AG08396 (cell line): ENCODE measurements at places on chromosomes 11 and 22.

DNA sequence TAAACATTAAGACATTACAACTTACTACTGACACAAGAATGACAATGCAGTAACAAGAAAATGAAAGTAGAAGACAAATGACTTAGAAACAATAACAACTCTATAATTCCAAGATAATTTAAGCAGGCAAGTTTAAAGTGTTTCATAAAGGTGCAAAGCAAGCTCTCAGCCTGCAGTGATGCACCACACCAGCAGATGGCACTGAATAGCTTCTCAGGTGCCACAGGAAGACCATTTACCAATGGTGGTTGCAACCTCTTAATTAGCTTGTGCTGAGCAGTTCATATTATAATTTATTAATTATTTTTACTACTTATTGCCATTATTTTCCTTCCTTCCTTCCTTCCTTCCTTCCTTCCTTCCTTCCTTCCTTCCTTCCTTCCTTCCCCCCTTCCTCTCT is 60.6 kb downstream of the NXPE2 start:
- DNase-seq, result peak; percentile 11

GRCh38 chr11:108685419-108686130 is 20.7 kb downstream of the DDX10 start:
- no peak for DNase-seq

GRCh38 chr22:24494528-24495364 is at the start of gene UPB1:
Gene UPB1 (plus strand): TSS chr22:24495332. CDS start chr22:24495404, 72 bp downstream.
- no peak for DNase-seq

DNA sequence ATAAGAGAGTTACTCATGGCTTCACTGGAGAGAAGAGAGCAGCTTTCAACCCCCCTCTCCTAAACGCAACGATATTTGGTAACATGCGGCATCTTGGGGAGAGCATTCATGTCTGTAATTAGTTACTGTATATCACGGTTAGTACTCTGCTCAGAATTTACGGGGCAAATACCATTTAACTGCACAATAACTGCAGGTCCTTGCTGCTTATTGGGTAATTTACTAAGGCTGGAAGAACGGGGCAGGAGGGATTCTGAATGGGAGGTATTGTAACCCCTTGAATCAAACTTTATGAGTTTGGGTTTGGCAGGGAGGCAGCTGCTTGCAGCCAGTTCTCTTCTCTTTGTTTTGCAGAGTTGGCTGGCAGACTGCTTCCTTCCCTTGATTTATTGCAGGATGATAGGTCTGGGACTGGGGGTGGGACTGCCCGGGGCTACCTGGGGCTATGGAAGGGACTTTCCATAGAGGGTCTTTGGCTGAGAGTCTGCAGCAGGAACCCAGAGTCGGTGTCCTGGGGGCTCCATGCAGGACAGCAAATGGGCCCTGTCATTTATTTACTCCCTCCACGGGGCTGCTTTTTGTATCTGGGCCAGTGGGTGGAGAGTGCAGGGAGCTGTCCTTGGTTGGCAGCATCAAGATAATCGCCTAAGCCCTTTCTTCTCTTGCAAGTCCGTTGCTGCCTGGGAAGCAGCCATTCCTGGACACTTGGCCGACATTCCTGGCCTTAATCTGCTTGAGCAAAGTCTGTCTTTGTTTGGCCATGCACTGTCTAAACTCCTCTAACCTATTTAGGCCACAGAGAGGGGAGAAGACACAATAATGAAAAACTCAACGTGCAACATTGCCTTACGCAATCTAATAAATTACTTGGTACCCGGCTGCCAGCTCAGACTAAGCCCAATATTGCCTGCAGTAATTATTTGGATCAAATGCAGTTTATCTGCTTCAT is 188.9 kb downstream of the ST3GAL4 start:
- DNase-seq, result peak; percentile 70

DNA sequence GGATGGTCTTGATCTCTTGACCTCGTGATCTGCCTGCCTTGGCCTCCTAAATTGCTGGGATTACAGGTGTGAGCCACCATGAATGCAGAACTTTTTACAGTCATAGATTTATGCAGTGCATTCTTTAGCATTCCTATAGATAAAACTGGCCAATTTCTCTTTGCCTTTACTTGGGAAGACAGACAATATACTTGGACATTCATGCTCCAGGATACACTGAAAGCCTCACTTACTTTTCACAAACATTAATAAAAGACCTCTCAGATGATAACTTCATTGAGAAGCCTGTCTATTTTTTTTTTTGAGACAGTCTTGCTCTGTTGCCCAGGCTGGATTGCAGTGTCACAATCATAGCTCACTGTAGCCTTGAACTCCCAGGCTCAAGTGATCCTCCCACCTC is 12.3 kb upstream of the CLTCL1 start:
- DNase-seq, result no peak

DNA sequence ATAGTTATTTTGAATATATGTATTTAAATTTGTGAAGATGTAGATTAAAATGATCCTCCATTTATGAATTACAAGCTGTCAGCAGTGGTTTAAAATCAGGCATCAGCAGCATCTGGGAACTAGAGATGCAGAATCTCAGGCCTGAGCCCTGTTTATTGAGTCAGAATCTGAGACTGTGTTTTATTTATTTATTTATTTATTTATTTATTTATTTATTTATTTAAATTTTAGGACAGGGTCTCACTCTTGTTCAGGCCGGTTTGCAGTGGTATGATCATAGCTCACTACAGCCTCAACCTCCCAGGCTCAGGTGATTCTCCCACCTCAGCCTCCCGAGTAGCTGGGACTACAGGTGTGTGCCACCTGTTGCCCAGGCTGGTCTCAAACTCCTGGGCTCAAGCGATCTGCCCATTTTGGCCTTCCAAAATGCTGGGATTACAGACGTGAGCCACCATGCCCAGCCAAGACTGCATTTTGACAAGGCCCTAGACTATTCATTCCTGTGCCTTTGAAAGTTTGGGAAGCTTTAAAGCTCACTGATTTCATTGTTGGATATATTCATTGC is 70.7 kb downstream of the PPP6R3 start:
- no peak for DNase-seq

DNA sequence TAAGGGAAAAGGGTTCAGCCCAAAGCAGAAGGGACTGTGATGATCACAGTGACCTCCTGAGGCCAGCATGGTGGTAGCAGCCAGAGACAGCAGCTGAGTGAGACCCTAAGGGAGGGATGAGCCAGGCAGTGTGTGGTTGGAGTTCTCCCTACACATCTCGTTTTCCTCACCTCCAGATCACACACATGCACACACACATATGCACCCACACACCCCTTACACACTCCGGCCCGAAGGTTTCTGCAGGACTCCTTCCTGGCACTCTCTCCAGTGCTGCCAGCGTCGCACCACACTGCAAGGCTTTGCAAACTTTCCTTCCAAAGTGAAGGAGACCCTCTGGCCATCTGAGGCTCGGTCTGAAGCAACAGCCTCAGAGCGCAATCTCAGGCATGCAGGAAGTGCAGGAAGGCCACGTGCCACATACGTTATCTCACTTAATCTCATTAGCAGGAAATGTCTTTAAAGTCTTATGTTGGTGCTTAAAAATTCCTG is 26.9 kb upstream of the TP53I11 start:
- no peak for DNase-seq

GRCh38 chr11:86896441-86896841 is 58.8 kb downstream of the FZD4 start:
- peak; percentile 57 for DNase-seq

GRCh38 chr11:69661413-69661715 is 13.8 kb downstream of the LTO1 start:
- no peak for DNase-seq

DNA sequence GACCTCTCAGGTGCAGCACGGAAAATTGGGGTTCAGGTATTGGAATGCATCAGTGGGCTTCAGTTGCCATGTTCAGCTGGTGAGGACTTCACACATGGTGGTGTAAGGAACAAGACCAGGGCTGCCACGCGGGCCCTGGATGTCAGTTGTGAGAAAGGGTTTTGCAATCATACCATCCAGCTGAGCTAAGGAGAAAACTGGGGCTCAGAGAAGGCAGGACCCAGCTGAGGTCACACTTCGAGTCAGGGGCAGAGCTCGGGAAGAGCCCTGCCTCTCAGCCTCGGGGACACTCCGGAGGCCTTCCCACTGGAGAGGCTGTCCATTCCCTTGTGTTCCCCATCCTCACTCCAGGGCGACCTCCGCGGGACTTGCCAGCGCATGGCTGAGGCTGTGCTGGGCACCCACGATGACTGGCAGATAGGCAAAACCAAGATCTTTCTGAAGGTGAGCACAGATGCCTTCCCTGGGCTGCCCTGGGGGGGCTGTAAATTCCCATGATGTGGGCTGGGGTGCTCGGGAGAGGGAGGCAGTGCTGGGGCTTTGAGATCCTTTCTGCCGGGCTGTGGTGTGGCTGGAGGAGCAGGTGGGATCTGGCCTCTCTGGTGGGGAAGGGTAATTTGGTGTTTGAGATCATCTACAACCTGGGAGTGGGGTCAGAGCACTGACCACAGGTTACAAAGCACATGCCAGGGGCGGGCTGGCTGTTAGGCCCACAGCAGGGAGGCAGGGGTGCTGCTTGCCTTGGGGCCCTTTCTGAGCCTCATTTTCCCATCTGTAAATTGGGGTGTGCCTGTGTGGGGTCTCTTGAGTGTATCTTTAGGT is 47.2 kb downstream of the MYO7A start:
- DNase-seq, result no peak

- no peak for DNase-seq
Measured at GRCh38 chr11:123698546-123699127, 42.8 kb downstream of the ZNF202 start.

DNA sequence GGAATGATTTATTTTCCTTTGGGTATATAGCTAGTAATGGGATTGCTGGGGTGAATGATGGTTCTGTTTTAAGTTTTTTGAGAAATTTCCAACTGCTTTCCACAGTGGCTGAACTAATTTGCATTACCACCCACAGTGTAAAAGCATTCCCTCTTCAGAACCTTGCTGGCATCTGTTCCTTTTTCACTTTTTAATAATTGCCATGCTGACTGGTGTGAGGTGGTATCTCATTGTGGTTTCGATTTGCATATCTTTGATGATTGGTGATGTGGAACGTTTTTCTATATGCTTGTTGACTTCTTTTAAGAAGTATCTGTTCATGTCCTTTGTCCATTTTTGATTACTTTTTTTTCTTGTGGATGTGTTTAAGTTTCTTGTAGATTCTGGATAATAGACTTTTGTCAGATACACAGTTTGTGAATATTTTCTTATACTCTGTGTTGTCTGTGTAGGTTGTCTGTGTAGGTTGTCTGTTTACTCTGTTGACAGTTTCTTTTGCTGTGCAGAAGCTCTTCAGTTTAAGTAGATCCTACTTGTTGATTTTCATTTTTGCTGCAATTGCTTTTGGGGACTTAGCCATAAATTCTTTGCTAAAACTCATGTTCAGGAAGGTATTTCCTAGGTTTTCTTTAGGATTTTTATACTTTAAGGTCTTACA is 291.8 kb upstream of the DDI1 start:
- DNase-seq, result no peak

DNA sequence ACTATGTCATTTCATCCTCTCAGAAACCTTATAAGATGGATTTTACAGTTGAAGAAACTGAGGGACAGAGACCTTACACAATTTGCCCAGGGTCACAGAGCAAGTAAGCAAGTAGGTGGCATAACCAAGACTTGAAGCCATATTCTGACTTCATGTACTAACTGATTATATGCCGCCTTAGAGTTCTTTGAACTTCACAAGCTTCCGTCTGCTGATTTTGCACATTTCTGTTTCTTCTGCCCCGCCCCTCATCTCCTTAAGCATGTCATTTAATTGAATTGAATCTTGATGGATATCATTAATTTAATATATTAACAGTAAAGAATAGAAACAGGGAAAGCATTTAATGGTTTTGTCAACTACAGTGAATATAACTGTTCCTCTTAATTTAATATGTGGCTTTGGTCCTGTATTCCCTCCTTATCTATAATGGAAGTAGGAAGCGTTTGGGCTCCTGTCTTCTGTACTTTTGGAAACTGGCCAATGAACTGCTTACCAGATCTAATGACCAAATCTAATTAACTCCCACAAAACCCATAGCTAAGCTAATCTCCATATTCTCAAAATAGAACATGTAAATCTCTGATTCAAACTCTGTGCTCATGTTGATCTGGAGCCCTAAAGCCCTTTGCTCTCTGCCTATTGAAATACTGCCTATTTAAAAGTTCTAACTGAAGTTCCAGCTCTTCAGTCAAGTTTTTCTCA is 30.4 kb downstream of the SIK2 start:
- no peak for DNase-seq

DNA sequence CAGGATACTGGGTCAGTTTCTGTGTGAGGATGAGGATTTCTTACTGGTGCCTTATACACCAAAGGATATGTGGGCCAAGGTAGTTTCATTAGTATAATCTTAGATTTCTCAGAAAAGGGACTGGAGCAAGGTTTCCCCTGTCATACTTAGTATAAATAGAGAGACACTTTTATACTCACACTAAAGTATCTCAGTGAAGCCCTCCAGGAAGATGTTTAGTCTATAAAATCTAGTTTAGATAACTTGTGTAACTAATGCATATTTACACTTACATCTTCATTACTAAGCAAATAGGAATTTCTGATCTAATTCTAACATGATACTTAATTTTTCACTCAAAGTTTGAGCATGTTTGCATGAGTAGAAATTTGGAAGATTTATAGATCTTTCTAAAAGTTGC is 11.1 kb downstream of the EMSY start:
- no peak for DNase-seq

- DNase-seq, result peak; percentile 86
Measured at GRCh38 chr11:2885017-2885677, 428 bp downstream of the CDKN1C start.

GRCh38 chr11:29364006-29364405 is 652.8 kb downstream of the KCNA4 start:
- DNase-seq, result no peak

- no peak for DNase-seq
Measured at GRCh38 chr11:113859665-113860064, 15.7 kb downstream of the USP28 start.

DNA sequence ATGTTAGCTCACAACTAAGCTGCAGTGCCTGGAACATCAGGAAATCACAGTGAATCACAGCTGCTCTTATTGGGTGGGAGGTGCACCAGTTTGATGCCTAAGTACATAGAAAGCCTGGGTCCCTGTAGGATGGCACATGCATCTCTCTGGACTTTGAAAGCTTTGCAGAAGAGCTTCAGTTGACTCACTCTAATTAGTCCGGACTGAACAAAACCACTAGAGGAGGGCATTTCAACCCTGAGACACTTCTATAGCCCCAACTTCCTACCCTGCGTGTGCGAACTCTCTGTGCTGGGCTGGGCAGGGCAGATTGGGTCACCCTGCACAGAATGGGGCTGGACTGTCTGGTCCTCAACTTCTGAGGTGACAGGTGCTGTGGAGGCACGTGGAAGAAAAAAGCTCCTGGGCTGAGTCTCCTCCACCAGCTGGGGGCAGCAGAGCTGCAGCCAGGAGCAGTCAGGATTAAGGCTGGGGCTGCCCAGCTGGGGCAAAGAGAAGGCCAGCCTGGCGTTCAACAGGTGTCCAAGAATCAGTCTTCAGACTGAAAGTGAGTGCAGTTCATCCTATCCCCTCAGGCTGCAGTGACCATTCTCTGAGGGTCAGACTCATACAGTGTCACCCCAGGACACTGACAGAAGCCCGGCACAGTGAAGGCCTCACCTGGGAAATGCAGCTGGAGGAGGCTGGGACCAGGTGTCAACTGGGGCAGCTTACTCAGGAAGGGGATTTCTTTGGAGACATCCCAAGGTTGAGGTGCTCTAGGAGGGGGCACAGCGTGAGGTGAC is 22.1 kb downstream of the GGTLC2 start:
- no peak for DNase-seq
